CD8-positive, alpha-beta memory T cell (primary cell): ENCODE measurements at places on chromosomes 6 and 20. TPM values are rescaled to one million over a fixed set of nuclear protein-coding genes. Genes with fewer than 3 reads are reported as not detected.

KIF13A gene
- 0.60 TPM for total RNA-seq

SNTA1 gene
- 4.6 TPM for total RNA-seq

SLC9A8 gene
- total RNA-seq = 11.5 TPM

MYT1 gene
- 0.07 TPM for total RNA-seq

GHRH gene
- not detected for total RNA-seq

BEND6 gene
- not detected for total RNA-seq

DNA sequence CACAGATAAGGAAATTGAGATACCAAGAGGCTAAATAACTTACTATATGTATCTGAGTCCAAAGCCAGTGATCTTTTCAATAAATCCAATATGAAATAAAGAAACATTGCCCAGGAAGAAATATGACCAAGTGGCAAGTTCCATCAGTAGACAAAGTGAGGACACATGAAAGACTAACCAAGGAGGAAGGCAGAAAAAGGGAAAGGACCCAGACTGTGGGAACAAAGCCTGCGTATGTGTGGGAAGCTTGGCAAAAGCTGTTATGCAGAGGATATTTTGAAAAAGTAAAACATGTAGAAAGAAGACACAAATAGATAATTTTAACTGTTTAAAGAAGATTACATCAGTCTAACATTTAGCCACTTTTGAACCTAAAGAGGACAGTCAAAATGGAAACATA, 264.4 kb upstream of the PRDM1 start:
- DNase-seq = no peak
- H3K36me3 ChIP-seq = no peaks in the 10 kb centered on the region
- no peaks in the 10 kb centered on the region for H3K4me1 ChIP-seq
- H3K4me3 ChIP-seq = no peak overlapping the region
- H3K27me3 ChIP-seq = no peaks in the 10 kb centered on the region

GRCh38 chr6:54929245-54929909, 82.8 kb downstream of the FAM83B start:
- H3K27ac ChIP-seq = no peak overlapping the region
- H3K27me3 ChIP-seq = no peaks in the 10 kb centered on the region
- no peaks in the 10 kb centered on the region for H3K4me1 ChIP-seq
- no peak for DNase-seq
- no peak overlapping the region for H3K4me3 ChIP-seq

- no peaks in the 10 kb centered on the region for H3K27me3 ChIP-seq
- no peak overlapping the region for H3K4me3 ChIP-seq
- H3K27ac ChIP-seq = no peak overlapping the region
- DNase-seq = no peak
These were observed 46.6 kb upstream of the AFDN start for GRCh38 chr6:167779993-167780655.

DNA sequence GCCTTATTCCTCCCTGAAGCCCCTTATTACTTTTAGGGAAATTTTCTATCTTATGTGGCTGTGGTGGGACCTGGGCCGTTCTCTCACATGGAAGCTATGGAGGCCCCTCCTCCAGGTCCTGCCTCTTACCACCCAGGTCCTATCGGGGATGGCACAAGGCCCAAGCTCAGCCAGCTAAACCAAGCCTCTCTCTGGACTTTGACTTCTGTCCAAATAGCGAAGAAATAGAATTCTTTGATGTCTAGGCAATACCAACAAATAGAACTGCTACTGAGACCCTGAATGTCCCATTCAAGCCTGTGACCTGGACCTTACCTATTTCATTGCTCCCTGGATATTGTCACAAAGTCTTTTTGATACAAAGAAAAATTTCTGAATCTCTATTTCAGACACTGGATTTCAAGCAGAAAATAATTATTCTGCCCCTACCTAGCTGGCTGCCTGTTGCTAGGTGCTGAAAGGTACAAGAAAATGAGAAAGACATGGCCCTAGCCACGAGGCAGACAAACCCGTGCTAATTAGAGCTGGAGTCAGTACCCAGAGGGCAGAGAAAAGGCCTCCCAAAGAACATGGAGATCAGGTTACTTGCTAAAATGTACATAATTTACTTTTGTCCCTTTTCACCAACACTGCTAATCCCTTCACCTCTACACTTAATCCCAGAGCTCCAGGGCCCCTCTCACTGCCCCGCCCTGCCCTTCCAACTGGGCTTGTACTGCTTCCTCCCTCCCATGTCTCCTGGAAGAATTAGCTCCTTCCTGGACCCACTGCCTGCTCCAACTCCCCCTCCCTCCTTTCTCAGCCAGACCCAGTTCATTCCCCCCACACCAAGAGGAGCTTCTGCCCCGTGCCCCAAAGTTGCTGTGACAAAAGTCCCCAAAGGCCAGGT, 15.5 kb upstream of the NNAT start:
- no peaks in the 10 kb centered on the region for H3K36me3 ChIP-seq
- no peak for DNase-seq
- H3K27ac ChIP-seq = no peak overlapping the region
- no peaks in the 10 kb centered on the region for H3K27me3 ChIP-seq
- H3K4me3 ChIP-seq = no peak overlapping the region

DNA sequence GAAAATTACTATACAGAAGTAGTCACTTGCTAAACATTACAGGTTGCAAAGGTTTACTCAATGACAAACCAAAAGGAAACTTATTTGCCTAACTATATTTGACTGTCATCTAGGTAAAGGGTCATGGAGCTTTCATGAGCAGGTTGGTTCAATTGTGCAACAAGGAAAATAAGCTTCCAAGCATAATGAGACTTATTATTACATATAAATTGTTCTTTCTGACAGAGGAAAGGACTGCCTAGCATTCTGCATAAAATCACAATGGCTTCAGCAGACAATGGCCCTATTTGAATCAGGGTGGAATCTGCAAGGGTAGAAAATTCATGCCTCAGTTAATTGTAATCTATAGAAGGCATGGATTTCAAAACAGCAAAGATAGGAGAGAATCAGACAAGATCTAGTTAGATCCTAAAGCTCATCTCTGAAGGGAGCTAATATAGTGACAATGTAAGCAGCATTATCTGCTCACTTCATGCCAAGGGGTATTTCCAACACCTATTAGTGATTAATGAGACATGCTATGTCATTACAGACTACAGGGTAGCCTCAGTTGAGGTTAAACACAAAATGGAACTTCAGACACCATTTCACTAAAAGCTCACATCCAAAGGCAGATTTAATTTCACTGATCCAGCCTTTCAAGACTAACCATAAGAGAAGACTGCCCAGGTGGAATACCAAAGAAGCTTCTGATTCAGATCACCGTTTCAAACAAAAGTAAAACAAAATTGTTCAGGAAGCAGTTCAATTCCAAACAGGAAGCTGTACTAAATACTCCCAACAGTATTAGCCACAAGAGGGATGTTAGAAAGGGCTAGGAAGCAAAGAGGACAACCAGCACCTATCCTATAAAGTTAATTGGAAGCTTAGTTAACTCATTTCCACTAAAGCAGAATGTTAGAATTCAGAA, 8.5 kb downstream of the STAU1 start:
- H3K36me3 ChIP-seq = no peaks in the 10 kb centered on the region
- H3K27ac ChIP-seq = no peak overlapping the region
- H3K27me3 ChIP-seq = no peaks in the 10 kb centered on the region
- no peak overlapping the region for H3K4me3 ChIP-seq

DNA sequence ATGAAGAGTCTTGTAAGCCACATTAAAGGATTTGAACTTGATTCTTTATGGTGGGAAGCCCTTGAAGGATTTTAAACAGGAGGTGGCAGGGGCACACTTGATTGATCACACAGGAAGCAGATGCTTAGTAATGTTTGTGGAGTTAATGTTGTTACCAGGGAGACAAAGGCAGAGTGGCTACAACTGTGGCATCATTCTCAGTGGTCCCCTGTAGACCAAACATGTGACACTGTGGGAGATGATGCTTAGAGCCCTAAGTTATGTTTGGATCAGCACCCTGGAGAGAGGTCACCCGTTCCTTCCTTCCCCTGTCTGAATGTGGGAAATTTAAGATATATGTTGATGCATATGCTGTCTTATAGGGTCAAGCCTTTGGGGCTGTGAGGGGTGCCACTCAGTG, 53.2 kb downstream of the EIF2S2 start:
- no peak for DNase-seq
- no peak overlapping the region for H3K4me3 ChIP-seq
- no peak overlapping the region for H3K27ac ChIP-seq
- peaks cover 3% of the 10 kb centered on the region for H3K36me3 ChIP-seq
- H3K4me1 ChIP-seq = peaks cover 40% of the 10 kb centered on the region

- no peak overlapping the region for H3K27ac ChIP-seq
- no peak overlapping the region for H3K4me3 ChIP-seq
- no peak for DNase-seq
- H3K4me1 ChIP-seq = peaks cover 8% of the 10 kb centered on the region
These were observed 20.9 kb downstream of the PKIG start for GRCh38 chr20:44603327-44603726.

- H3K4me1 ChIP-seq = no peaks in the 10 kb centered on the region
- H3K27ac ChIP-seq = no peak overlapping the region
- no peaks in the 10 kb centered on the region for H3K36me3 ChIP-seq
- H3K27me3 ChIP-seq = peaks cover 10% of the 10 kb centered on the region
These were observed 967 bp downstream of the SMPDL3A start for GRCh38 chr6:122790028-122790422.

DNA sequence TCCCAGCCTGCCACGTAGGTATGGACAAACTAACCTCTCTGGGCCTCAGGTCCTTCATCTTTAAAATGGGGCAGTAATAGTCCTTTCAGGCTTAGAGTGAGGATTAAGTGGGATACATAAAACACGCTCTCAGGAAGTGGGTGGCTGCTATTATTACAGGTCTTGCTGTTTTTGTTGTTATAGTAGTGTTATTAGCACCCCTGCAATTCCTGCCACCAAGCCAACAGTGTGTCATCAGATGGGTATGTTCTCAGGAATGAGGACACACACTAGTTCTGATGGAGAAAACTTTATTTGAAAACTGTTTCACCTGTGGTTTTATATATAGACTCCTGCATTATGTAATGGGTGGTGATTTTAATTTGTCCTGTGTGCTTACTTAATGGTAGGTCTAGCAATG, 131.7 kb downstream of the LRRC1 start:
- no peaks in the 10 kb centered on the region for H3K27me3 ChIP-seq
- no peak overlapping the region for H3K4me3 ChIP-seq
- no peak overlapping the region for H3K27ac ChIP-seq

DNA sequence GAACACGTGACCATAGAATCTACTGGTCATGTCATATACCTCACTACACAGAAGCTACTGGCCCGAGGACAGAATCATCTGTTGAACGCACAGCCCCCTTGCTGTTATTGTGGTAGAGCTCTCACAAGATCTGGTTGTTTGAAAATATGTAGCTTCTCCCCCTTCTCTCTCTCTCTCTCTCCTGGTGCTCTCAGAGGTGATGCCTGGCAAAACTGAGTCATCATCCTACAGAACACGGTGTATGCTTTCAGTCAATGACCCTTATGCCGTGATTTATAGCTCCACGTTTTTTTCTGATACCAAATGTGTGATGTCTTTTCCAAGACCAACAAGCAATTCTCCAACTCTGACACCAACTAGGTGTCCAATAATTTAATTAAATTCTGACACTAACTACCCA, 13.0 kb upstream of the RBM24 start:
- no peaks in the 10 kb centered on the region for H3K4me1 ChIP-seq
- no peak for DNase-seq
- no peak overlapping the region for H3K27ac ChIP-seq
- H3K27me3 ChIP-seq = no peaks in the 10 kb centered on the region
- no peaks in the 10 kb centered on the region for H3K36me3 ChIP-seq

- no peaks in the 10 kb centered on the region for H3K4me1 ChIP-seq
- H3K4me3 ChIP-seq = no peak overlapping the region
- H3K36me3 ChIP-seq = no peaks in the 10 kb centered on the region
- H3K27me3 ChIP-seq = peaks cover 18% of the 10 kb centered on the region
- H3K27ac ChIP-seq = no peak overlapping the region
These were observed 104.4 kb downstream of the MYLK4 start for GRCh38 chr6:2646346-2646745.

DNA sequence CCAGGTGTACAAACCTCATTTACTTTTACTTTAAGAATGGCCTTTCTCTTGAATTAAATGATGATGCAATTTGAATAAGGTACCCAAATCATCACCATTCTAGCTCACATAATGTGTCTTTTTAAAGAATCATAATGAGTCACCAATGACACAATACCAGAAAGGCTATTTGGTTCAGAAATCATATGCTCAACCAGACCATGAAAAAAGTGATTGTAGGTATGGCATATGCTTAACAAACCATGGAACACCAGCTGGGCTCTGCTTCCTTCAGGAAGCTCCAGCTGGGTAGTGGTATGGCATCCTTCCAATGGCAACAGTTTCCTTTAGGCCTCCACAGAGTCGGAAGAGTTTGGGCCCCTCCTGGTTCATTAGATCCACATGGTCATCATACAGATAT, 128.2 kb downstream of the FRK start:
- no peaks in the 10 kb centered on the region for H3K4me1 ChIP-seq
- no peaks in the 10 kb centered on the region for H3K27me3 ChIP-seq
- H3K27ac ChIP-seq = no peak overlapping the region
- H3K4me3 ChIP-seq = no peak overlapping the region
- no peak for DNase-seq
- no peaks in the 10 kb centered on the region for H3K36me3 ChIP-seq

DNA sequence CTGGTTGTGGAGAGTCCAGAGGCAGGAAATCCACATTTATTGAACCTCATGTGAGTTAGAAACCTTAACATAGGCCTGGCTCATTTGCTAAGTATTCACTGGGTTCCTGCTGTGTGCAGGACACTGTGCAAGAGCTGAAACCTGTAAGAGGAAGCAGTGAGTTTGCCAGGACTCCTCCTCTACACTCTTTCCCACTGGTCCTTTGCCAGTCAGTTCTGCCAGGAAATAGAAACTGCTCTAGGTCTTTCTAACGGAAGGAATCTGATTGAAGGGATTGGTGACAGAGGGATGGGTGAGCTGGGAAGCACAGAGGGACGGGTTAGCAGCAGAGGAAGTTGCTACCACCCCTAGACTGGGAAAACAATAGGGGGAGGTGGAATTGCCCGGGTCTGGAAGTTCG, 234.2 kb upstream of the ECI2 start:
- no peaks in the 10 kb centered on the region for H3K27me3 ChIP-seq
- no peaks in the 10 kb centered on the region for H3K4me1 ChIP-seq
- H3K4me3 ChIP-seq = no peak overlapping the region
- no peak overlapping the region for H3K27ac ChIP-seq

- no peak overlapping the region for H3K4me3 ChIP-seq
- no peaks in the 10 kb centered on the region for H3K4me1 ChIP-seq
- H3K27me3 ChIP-seq = no peaks in the 10 kb centered on the region
- DNase-seq = no peak
- no peaks in the 10 kb centered on the region for H3K36me3 ChIP-seq
These were observed 150.3 kb downstream of the LINC00237 start for GRCh38 chr20:20955892-20956291.

- no peak overlapping the region for H3K4me3 ChIP-seq
- H3K27me3 ChIP-seq = no peaks in the 10 kb centered on the region
- H3K36me3 ChIP-seq = no peaks in the 10 kb centered on the region
- no peak overlapping the region for H3K27ac ChIP-seq
- H3K4me1 ChIP-seq = no peaks in the 10 kb centered on the region
These were observed 24.9 kb upstream of the SASH1 start for GRCh38 chr6:148317739-148318138.
